Mammary epithelial cell (primary cell): ENCODE measurements at places on chromosomes 6 and 20.

- DNase-seq = peak; percentile 95
Observed at GRCh38 chr20:55514531-55514930, 490.8 kb downstream of the CBLN4 start.

DNA sequence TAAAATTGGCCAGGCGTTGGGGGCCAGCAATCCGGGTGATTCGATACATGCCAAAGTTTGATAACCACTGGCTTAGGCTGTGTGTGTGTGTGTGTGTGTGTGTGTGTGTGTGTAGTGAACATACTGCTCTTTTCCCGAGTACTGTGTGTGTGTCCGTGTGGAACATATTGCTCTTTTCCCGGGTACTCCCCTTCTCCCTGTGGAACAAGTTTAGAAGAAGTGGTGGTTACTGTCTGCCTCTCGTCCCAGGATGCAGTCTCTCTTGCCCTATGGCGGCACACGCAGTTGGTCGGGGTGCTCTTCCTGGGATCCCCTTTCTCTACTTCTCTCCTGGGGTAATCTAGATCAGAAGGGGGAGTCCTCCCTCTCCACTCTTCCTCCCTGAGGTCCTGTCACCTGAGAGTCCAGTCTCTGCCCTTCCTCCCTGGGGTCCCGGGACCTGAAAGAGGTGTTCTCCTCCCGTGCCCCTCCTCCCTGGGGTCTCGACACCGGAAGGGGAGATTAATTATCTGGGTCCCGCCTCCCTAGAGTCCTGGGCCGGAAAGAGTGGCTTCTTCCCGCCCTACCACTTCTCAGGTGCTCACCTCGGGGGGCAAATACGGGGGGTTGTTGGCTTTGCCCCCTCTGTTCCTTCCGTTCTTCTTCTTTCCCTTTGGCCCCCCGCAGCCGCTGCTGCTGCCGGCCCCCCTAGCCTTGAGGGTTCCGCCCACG lies 516 bp downstream of the GTPBP2 start:
- DNase-seq = peak; percentile 44

DNA sequence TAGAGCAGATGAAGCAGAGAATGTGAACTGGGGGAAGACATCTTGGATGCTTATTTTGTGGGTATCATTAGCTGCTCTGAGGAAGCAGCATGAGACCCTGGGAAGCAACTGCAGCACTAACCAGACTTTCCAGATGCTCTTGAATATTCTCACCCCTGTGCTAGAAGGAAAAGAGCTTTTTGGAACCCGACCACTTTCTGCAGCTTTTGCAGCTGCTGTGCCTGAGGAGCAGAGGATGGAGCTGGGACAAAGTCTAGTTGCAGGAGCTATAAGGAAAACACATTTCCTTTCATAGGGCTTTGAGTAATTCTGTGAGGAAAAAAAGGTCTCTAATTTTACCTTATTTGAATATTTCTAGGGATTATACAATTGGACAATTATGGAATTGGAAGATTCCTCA lies 369.7 kb downstream of the CD109 start:
- no peak for DNase-seq

DNA sequence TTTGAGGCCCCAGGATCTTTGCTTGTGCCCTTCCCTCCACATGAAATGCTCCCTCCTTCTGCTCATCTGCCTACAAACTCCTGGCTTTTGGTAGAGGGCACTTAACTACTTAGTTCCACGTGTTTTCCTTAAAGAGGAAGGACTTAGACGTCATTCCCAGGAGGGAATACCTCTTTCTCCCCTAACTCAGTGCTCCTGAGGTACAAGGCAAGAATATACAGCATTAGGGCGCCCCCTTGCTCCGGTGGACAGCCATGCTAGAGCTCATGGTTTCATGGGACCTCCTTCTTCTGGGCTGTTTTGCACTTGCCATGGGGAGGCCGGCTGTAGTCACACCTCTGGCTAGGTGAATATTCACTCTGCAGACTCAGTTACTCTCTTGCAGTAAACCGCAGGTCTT lies 93.8 kb upstream of the LY86 start:
- peak; percentile 39 for DNase-seq

GRCh38 chr20:58630063-58630462 lies 21.0 kb upstream of the STX16 start:
- DNase-seq = peak; percentile 55
